ENCODE measurements at places on chromosomes 4 and X.

DNA sequence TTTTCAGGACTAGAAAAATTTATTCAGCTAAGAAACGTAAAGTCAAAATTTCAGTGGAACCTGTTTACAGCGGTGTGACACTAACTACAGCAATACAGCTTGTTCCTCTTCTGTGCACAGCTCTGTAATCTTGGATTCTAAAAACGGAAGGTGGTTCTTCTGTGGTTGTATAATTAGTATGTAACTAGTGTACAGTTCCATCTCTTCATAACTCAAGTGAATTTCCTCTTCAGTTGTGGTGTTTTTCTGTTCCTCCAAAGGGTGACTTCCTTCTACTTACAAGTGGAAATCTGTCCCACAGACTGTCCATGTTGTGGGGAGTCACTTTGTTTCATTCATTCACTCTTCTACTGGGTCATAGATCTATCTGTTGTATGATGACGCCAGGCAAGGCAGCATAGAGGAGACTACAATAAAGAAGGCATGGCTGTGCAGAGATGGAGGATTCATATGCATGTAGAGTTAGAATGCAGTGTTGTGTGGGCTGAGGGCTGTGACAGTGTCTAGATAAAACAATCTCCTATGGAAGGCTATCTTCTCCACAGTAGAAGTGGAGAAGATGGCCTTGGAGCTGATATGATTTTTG is 5.4 kb downstream of the DAPP1 start:
- no peak for DNase-seq

GRCh38 chr4:3853388-3854035 is 87.3 kb downstream of the ADRA2C start:
- no peak for DNase-seq

- DNase-seq = no peak
Measured at GRCh38 chr4:41362621-41363383, 106.1 kb downstream of the UCHL1 start.

GRCh38 chr4:115969756-115970155 is 856.3 kb upstream of the NDST4 start:
- DNase-seq = no peak

DNA sequence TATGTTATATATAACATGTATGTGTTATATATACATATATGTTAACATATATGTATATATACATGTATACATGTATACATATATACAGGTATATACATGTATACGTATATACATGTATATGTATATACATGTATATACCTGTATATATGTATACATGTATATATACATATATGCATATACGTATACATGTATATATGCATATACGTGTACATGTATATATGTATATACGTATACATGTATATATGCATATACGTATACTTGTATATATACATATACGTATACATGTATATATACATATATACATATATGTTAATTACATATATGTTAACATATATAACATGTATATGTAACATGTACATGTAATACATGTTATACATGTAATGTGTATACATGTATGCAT is 1077.3 kb upstream of the ADGRL3 start:
- DNase-seq = no peak

DNA sequence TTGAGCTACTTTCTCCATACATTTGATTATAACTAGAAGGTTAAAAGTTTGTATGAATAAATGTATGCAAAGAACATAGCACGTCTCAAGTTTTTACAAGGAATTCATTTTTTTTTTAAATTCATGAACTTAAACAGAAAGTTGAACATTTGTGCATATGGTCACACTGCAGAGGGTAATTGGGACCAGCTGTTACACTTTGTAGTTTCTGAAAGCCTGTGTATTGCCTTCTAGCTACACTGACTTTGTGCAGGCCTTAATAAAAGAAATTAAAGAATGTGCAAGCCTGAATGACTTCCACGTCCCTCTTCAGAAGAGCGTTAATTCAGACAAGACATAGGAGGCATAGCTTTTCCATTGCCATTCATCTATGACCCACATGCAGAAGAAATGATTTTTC is 153.1 kb upstream of the PCDH18 start:
- DNase-seq = no peak

- no peak for DNase-seq
Measured at GRCh38 chr4:86356425-86357210, 3.2 kb downstream of the MAPK10 start.

DNA sequence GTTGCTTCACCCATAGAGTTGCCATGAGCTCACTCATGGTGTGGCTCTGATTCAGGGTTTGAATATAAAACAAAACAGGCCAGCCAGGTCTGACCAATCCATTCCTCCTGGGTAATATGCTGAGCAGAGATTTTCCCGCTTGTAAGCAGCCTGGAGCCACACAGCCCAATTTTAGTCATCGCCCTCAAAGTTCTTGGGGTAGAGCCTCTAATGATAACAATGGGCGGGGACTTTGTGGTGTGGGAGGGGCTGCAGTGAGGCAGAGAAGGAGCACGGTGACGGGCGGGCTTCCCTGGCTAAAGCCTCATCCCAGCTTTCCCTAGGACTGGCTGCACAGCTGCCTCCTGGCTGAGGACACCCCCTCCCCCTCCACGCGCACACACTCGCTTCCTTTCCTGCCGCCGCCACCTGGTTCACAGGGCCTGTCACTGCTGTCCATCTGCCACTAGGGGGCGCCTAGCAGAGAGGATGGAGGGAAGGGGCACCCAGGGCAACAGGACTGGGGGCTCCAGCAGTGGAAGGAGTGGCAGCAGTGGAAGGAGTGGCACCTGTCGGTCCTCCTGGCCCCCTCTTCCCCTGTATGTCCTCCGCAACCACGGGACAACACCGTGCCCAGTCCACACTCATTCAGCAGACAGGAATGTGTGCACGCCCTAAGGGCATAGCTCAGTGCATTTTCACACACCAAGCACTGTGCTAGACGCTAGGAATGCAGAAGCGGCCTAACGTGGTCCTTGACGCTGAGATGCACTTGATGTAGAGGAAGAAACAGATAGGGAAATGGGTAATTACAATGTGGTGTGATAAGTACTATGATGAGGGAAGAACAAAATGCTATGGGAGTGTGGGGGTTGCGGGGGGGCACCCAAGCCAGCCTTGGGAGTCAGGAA is 26.8 kb downstream of the PRPS1 start:
- peak; percentile 62 for DNase-seq

GRCh38 chr4:111283066-111283677 is 660.3 kb upstream of the PITX2 start:
- DNase-seq = peak; percentile 18

DNA sequence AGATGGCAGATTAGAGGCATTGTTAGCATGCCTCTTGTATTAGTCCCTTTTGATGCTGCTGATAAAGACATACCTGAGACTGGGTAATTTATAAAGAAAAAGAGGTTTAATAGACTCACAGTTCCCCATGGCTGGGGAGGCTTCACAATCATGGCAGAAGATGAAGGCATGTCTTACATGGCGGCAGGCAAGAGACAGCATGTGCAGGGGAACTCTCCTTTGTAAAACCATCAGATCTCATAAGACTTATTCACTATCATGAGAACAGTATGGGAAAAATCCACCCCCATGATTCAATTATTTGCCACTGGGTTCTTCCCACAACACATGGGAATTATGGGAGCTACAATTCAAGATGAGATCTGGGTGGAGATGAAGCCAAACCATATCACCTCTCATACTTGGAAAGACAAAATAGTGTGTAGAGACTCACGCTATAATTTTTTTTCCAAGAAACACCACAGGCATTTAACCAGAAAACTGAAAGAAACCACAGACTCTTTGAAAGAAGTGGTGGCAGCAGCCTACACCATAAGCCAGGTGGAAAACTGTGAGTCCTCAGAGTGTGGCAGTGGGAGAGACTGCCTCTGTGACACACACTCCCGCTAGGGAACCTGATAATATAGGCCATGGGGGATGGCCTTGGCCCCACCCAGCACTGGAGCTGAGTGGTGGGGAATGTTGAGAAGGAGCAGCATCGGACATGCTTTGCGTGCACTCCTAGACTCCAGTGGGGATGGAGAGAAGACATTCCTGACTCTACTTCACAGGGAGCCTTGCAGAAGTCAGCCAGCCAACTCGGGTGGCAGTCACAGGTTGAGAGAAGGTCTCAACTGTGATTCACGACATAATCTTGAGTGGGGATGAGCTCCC is 51.5 kb downstream of the SLC2A9 start:
- DNase-seq = no peak

DNA sequence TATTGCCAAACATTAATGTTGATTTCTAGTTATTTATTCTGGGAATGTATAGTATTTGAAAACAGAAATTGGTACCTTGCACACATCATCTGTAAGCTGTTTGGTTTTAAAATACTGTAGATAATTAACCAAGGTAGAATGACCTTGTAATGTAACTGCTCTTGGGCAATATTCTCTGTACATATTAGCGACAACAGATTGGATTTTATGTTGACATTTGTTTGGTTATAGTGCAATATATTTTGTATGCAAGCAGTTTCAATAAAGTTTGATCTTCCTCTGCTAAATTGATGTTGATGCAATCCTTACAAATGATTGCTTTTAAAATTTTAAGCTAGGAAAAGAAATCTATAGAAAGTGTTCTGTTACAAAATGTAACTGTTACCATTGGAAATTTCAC is 30.8 kb upstream of the FMR1NB start:
- DNase-seq = no peak

DNA sequence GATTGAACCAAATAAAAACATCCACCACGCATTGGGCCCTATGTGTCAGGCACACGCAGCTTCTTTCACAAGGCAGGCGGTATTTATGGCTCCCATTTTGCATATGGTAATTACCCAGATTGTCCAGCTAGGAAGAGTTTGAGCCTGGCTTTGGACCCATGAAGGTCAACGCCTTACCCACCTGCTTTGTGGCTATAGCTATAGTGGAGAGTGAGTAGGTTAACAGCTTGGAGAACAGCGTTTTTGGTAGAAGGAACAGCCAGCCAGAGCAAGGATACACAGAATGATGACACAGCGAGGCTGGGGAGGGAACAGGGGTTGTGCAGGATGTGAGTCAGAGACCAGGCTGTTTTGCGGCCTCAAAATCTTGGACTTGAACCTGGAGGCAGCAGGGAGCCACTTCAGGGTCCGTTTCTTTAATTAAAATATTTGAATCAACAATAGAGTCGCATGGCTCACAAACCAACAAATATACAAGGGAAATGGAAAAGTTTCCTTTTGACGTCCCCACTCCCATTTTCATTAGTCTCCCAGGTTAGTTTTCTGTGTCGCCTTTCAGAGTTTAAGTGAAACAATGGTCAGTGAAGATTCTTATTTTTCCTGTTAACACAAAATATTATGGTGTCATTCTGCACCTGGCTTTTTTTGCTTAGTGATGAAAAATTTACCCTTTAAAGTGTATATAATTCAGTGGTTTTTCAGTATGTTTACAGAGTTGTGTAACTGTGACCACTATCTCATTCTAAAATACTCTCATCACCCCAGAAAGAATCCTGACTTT is 118.2 kb upstream of the STX18 start:
- no peak for DNase-seq

- no peak for DNase-seq
Measured at GRCh38 chrX:37895795-37896510, 48.6 kb upstream of the DYNLT3 start.

- DNase-seq = no peak
Measured at GRCh38 chrX:78753571-78753970, 6.1 kb downstream of the LPAR4 start.

GRCh38 chr4:11051181-11051580 is 366.6 kb upstream of the CLNK start:
- DNase-seq = no peak

DNA sequence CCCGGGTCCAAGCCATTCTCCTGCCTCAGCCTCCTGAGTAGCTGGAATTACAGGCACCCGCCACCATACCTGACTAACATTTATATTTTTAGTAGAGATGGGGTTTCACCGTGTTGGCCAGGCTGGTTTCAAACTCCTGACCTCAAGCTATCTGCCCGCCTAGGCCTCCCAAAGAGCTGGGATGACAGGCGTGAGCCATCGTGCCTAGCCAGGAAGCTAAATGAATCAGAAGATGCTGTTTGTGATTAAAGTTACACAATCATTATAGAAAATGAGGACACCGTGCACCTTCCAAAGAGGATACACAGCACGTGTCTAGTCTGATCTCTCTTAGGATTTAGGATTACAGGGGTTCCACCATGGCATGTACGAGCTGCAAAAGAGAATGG is 99.6 kb downstream of the DHRSX start:
- no peak for DNase-seq

- no peak for DNase-seq
Measured at GRCh38 chr4:153261914-153262313, 57.7 kb downstream of the TRIM2 start.

GRCh38 chr4:25171201-25171865 is 11.1 kb upstream of the SEPSECS start:
- DNase-seq = no peak

DNA sequence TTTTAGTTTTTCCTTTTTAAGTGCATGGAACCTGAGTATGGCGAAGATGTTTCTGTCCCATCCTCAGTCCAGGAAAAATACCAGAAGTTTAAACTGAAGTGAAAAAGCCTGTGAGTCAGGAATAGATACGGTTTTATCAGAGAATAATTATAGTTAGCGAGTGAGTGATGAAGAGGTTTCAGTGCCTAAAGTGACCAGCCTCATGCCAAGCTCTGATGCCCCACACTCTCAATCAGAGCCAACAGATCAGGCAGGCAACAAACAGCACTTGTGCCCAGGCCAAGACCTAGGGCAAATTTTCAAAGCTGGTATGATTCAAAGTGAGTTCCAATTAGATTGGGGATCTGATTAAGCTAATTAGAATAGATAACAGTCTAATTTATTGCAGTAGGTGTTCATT is 212.8 kb upstream of the NRK start:
- DNase-seq = no peak

DNA sequence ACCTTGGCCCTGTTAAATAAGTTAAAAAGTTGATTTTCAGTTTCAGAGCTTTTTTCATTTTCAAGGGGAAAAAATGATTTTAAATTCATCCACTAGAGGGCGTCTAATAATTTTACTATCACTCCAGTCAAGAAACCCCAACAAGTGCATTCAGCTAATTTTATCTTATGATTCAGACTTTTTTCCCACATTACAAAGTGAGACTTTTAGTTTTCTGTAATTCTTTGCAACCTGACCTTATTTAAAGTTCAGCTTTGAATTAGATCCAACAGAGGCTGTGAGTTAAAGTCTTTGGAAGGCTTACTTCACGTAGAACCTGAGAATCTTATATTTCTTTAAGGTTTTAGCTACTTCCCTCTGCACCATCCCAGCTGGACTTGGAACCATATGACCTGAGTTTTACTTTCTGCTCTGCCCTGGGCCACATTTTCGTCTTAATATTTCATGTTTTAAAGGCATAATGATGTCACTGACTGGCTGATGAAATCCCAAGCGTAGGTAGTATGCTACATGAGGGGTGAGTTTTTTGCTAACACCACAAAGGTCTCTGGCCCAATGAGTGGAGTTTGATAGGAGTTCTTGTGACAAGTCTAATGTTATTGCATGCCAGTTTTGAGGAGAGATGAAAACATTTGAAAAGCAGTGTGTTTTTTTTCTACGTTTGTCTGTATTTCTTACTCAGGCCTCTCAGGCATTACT is 7.2 kb downstream of the GNRHR start:
- peak; percentile 38 for DNase-seq

DNA sequence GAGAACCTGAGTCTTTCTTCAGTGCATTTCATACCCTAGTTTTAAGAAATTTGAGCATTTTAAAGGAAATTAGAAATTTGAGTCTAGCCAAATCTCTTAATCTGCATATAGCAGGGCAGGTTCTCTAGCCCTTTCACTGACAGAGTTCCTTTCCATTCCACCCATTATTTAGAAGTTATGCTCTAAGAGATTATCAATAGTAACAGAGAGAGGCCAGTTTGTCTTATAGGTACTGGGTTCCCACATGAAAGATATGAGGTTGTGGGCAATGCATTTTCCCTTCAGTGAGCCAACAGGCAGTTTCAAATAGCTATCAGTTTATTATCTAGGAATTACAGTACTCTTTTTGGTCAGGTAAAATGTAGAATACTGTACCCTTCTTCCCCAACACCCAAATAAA is 7.3 kb upstream of the GALNT7 start:
- no peak for DNase-seq
